ENCODE measurements at places on chromosomes 7 and 10.

DNA sequence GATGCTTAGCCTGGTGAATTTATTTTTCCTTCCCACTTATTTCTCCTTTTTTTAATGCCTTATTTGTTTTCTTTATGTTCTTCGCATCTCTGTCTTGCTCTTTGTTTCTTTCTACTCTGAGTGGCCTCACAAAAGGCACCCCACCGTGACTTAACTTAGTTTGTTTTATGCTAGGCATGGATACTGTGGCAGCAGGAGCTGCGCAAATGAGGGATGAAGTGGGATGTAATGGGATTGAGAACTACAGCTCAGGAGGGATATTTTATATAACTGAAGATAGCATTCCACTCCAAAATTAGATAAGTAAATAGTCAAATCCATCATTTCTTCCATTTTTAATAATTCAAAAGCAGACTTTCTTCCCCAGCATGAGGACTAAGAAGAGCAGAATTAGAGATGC is 1.7 kb upstream of the CACNA2D1 start:
- DNase-seq = no peak

GRCh38 chr7:107185716-107186115 is 16.9 kb downstream of the HBP1 start:
- no peak for DNase-seq

GRCh38 chr7:33807779-33808482 is 97.4 kb upstream of the BMPER start:
- no peak for DNase-seq

DNA sequence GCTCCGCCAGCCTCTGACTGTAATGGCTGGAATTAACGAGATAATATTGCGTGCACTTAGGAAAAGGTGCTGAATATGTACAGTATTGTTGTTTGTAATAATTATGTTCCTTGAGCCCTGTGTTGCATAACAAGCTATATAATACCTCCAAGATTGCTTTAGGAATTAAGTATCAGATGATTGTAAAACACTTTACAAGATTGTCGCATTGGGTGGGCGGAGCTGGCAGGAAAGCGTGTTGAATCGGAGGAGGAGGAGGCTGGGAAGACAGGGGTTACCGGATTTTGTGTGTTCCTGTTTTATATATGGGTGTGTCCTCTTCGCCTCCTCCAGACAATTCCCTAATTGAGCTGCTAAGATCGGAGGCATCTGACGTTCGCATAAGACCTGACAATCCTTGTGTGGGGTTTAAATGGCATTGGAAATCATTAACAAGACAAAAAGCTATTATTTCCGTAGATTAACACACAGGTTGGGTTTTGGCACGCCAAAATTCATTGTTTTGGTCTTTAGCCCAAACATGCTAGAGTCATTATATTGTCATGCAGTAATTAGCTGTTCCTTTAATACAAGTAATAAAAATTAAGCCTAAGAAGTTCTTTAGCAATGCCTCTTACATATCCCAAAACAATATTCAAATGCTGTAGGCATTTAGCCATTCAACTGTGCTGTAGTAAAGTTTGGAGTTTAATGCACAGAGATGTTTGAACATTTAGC is 192.9 kb upstream of the SH2B2 start:
- no peak for DNase-seq

DNA sequence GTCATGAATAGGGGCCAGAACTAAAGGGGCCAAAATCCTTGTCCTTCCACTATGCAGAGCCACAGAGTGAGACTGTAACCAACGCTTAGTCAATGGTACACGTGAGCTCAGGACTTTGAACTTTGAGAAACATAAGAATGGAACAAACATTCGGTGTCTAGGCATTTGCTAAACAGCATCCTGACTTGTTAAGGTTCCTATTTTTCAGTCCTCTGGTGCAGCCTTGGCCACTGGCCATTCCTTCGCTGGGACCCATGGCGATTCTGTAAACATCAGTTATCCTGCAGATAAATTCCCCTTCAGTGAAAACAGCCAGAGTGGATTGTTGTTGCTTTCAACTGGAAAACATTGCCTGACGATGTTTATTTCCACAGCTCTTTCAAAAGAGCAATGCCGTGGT is 266.8 kb downstream of the SORCS1 start:
- DNase-seq = no peak
